Stimulated activated naive CD8-positive, alpha-beta T cell treated with anti-CD3 and anti-CD28 coated beads, Interleukin-15, Interleukin-2, amounts not matched to agents 100 U/mL and 50 U/mL, for 24 hours (primary cell): ENCODE measurements at places on chromosomes 5 and 9.

GRCh38 chr5:132007399-132008162 lies 3.9 kb downstream of the ACSL6 start:
- peak; percentile 88 for DNase-seq

DNA sequence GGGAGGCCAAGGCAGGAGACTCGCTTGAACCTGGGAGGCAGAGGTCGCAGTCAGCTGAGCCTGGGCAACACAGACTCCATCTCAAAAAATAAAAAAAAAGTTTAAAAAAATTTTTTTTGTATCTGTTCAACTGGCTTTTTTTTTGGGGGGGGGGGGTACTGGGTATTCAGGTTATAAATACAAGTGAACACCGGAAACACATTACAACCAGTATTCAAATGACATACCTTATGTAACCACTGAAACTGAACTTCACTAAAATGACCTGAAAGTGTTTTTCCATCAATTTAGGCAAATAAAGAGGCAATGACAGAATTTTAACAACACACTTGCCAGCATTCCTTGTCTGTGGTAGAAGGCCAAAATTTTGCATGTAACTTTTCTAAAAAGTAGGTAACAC lies 33.5 kb downstream of the STRBP start:
- no peak for DNase-seq

GRCh38 chr5:40410231-40410861 lies 269.4 kb upstream of the PTGER4 start:
- peak; percentile 60 for DNase-seq

DNA sequence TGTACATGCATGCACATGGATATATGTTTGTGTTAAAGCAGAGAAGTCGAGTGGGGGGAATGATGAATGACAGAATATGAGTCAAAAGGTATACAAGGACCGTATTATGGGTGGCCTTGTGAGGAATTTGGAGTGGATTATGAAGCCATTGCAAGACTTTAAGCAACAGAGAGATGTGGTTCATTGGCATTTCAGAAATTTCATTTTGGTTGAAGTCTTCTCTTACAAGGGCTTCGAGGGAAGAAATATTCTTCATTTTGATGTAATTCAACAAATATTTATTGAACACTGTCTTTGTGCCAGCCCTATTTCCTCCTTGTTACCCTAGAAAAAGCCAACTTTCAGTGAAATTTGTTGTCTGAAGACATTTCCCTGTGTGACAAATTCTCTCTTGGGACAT lies 83.9 kb upstream of the SLCO6A1 start:
- no peak for DNase-seq

GRCh38 chr5:138783976-138784375 lies 30.8 kb downstream of the CTNNA1 start:
- no peak for DNase-seq

DNA sequence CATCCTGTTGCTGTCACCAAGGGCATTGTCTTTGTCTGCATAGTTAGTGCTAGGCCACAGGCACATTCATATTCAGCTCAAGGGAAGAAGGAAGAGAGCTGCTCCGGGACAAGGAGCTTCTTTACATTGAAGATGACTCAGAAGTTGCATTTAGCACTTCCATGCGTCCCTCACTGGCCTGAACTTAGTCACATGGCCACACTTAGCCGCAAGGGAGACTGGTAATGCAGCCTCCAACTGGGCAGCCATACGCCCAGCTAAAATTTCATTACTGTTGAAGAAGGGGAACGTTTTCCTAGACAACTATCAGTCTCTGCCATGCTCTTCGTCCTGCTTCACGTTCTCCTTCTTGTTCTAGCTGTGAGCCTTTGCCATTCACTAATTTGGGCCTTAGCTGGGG lies 20.0 kb downstream of the ACTL7B start:
- no peak for DNase-seq

DNA sequence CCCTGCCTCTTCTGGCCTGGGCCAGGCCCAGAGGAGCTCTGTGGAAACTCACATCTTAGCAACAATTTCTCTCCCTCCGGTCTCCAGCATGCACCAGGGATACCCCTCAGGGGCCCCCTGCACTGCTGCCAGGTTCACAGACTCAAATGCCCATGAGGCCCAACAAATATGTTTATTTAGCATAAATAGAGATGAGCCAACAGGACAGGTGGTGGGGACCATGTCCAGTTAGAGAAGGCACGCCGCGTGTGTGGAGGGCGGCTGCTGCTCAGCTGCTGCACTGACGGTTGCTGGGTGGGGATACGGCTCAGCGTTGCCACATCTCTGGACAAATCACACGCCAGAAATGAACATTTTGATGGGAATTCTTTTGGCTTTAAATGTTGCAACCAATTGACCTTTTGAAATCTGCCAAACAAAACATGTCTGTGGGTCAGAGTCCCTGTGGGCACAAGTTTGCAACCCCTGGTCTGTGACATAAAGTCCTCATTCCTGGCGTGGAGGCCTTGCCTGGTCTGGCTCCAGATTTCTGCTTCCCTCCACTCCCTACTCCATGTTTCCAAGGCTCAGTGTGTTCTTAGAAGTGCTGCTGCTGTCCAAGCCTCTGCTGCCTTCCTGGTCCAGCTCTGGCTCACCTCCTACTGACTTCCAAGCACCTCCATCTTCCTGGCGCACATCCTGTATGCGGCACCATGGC lies 88.9 kb downstream of the AMBP start:
- DNase-seq, result no peak

DNA sequence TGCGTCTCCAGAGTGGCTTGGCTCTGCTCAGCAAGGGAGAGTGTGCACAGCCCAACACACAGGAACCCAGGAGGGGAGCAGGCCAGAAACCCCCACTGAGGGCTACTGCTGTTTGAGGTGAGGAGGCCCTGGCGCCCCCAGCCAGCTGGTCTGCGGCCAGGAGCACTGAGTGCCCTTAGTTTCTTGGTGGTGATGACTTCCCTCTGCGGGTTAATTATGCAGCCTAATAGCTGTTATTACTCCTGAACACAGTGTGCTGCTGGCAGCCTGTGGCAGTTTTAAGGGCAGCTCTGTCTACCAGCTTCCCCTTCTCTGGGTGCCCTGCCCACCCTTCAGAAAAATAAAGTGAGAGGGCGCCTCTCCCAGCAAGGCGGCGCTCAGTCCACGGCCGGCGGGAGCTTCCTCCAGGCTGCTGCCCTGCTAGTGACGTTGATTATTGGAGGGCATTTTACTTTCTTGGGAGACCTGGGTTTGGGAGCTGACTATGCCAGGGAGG lies 19.2 kb downstream of the GADD45G start:
- no peak for DNase-seq

DNA sequence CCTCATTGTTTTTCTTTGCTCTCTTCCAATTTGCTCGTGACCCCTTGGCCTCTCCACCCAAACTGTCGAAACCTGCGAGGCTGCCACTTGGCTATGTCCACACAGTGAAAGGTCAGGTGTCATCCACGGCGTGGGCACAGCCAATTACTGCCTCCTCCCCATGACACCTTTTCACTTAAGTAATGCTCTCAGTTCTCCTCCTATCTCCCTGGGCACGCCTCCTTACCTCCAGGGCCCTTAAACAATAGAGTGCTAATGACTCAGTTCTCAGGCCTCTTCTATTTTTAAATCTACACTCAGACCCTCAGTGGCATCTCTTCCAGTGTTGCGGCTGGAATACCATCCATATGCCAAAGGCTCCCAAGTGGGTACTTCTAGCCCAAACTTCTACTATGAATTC lies 256.8 kb downstream of the ROR2 start:
- DNase-seq, result no peak

GRCh38 chr9:110443146-110443865 lies 105.6 kb upstream of the TXNDC8 start:
- DNase-seq, result no peak

DNA sequence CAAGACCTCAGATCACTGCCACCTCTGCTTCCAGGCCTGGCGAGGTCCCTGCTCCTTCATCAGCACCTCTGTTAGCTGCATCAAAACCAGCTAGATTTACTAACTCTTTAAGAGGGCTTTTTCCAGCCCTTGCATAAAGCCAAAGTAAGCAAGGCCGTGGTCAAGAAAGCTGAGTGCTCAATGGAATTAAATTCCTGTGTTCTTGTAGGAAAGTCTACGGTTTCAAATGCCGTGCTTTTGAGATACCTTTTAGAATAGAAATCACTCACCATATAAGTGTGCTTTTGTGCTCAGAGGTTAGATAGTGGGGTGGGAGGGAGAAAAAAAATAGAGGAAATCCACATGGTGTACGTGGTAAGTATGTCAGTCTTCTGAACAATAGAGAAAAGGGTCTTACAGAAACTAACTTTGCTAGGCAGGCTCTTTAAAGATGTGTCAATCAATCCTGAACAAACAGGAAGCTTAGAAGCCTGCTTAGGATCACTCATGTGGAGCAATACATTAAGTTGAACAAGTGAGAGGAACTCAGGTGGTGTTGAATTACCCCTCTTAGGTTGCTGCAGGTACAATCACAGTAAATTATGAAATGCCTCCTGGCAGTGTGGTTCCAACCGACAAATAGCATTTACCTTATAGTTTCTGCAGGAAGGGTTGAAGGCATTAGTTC lies 79.7 kb downstream of the SEMA6A start:
- no peak for DNase-seq

- no peak for DNase-seq
Measured at GRCh38 chr5:143533475-143533874, 130.0 kb upstream of the NR3C1 start.
